ENCODE measurements at places on chromosomes 3 and 15.

- peak; percentile 72 for DNase-seq
Observed at GRCh38 chr15:70258369-70259027, 160.8 kb upstream of the TLE3 start.

DNA sequence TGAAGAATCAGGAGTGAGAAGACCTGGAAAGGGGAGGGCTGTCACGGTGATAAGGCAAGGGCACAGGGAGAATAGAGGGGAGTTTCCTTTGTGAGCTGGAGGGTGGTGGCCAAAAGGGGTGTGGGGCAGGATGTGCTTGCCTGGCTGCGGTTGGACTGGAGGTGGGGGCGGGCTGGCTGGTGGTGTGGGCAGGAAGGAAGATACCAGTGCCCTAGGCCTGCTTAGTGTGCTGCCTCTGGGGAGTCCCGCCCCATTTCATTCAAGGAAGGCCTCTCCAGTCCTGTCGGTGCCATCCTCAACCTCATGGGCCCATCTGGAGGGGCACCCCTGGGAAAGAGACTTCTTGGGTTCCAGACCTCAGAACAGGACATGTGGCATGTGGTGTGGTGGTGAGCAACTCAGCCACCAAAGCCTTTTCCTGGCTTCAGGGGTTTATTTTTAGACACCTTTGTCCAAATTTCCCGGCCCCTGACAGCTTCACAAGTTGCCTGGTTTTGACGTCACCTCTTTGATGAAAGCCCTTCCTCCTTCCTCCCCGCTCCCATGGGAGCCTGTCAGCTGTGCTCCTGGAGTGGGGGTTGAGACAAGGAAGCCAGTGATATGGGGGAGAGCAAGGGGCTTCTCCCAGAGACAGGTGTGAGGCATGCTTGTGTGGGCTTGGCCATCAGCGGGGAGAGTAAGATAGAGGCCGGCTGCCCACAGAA, 15.6 kb downstream of the TEX264 start:
- peak; percentile 60 for DNase-seq

GRCh38 chr3:193803288-193803687, 210.3 kb downstream of the OPA1 start:
- no peak for DNase-seq

- DNase-seq: no peak
Observed at GRCh38 chr3:105316331-105316730, 50.4 kb upstream of the ALCAM start.

- no peak for DNase-seq
Observed at GRCh38 chr3:89740080-89740880, 632.9 kb downstream of the EPHA3 start.

DNA sequence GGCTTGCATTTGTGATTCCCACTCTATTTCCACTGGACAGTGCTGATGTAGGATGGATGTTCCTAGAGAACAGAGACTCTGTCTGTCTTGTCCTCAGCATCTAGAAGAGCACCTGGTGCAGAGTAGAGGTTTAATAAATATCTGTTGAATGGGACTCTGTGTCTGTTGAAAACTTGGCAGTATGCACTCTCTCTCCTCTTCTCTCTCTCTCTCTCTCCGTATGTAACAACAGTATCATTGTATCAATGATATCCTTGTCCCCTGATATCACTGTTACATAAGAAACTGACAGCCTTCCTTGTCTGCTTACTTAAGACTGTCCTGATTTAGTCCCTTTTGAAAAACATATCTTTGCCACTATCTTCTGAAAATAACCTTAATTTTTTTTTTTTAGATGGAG, 24.3 kb upstream of the MGLL start:
- no peak for DNase-seq

- DNase-seq: no peak
Observed at GRCh38 chr3:187212705-187213104, 15.4 kb downstream of the RTP1 start.

- DNase-seq: no peak
Observed at GRCh38 chr15:56524915-56525314, 60.0 kb upstream of the MNS1 start.

GRCh38 chr3:161035711-161036110, 69.4 kb downstream of the B3GALNT1 start:
- DNase-seq: no peak

DNA sequence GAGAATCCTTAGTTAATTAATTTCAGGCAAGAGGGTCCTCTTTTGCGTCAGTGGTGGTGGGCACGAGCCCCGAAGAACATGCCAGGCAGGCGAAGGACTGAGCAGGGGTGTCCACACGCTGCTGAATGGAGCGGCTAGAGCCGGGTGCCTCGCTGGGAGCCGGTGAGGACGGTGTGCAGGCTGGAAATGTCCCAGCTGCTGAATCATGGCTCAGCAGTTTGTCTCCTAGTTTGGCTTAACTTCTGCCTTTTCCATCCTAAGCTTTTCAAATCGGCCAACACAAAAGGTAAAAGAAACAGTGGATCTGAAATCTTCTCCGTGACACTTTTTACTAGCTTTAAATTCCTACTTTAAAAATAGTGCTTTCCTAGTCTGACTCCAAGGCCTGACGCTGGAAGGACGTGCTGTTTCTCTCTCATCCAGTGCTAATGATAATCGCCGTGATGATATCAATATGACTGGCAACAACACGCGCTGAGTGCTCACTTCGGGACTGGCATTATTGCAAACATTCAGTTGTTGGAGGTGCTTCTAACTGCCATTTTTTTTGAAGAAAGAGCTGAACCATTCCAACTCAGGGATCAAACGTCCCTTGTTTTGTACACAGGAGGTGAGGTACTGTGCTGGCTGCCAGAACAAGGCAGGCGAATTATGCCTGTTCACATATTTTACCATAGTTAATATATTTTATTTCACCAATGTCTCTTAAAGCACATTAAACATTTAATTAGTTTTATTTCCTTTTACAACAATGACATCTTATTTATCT, 19.8 kb downstream of the PCSK6 start:
- DNase-seq: no peak

DNA sequence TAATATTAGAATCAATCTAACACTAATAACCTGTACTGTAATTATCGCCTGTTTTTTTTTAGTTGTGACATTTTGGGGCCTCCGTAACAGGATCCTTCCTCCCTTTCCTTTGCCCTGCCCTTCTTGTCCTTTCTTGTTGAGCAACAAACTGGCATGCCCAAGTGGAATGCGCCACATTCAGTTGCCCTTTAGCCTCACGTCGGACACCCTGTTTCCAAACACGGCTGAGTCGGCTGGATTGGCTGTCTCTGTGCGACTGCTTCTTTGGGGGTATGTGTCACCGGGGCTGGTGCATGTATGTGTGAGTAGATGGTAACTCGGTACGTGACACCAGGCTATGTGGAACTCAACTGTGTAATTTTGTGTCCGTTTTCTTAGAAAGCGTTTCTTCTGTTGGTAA, 24.1 kb downstream of the TRAK1 start:
- no peak for DNase-seq

DNA sequence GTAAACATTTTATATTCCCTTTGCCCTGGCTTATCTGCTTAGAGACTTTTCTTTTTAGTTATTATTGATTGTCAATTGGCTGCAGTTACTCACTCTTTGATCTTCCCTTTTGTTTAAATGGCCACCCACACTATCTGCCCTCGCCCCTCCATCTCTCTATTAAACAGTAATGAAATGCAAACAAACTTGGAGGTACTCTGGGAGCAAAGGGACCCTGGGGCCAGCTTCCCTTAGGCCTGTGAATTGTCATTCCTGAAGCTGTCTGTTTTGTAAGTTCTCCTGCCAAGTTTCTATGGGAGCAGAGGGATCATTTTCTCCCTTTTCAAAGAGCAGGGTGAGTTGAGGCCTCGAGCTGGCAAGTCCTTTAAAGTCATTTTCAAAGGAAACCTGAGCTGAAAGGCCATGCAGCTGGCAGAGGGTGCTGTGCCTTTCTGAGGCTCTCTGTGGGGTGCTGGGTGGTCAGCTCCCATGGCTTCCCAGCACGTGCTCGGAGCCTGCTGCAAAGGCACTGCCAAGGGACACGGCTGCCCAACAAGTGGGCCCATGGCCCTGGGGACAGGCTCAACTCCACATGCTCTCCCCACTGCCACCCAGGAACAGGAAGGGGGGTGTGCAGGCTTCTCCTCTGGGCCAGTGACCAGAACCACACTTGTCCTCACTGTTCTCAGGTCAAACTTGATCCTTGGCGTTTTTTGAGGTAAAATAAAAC, 17.4 kb upstream of the RTP2 start:
- no peak for DNase-seq

DNA sequence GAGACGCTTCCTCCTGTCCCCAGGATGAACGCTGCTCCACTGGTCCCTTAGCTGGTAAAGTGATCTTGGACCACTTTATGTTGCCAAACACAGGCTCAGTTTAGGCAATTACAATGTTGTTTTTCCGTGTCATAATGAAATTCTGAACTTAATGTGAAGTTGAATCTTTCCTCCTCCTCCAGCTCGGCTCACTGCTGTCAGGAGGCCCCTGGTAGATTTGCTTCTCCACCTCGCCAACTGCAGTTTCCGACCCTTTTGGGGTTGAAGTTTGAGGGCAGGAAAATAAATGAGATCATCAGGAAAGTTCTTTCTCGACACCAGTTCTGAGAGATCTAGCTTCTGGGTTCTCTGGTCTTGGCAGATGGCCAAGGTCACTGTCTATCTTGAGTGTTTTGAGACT, 27.8 kb downstream of the CFAP161 start:
- peak; percentile 9 for DNase-seq

GRCh38 chr3:190865419-190865818, 2.9 kb upstream of the GMNC start:
- no peak for DNase-seq

- no peak for DNase-seq
Observed at GRCh38 chr3:24272408-24272807, 222.2 kb downstream of the THRB start.

GRCh38 chr15:75235760-75236729, 22.1 kb upstream of the GOLGA6C start:
- DNase-seq: no peak

DNA sequence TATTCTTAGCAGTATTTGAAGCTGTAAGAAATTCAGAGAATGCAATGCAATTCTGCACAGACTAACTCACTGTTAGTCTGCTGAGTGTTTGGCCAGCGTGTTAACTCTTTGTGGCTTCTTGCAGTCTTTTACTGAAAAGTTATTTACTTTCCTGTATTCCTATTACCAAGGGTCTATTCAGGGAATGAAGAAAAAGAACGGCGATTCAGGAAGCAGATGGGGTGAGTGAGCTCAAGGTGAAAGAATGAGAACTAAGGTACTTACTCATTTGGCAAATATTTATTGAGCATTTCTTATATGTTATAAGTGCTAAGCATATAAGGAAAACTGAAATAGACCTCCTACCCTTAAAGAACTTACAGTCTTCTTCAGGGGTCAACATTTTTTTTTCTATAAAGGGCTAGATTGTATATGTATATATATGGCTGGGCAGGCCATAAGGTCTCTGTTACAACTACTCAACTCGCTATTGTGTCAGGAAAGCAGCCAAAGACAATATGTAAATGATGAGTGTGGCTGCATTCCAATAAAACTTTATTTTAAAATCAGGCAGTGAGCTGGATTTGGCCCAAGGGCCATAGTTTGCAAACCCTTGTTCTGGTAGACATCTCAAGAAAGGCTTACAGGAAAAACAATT, 271.9 kb upstream of the GADL1 start:
- DNase-seq: no peak

- DNase-seq: no peak
Observed at GRCh38 chr15:89976246-89976600, 24.9 kb upstream of the ZNF710 start.

GRCh38 chr3:188949996-188950395, 221.8 kb upstream of the TPRG1 start:
- no peak for DNase-seq

DNA sequence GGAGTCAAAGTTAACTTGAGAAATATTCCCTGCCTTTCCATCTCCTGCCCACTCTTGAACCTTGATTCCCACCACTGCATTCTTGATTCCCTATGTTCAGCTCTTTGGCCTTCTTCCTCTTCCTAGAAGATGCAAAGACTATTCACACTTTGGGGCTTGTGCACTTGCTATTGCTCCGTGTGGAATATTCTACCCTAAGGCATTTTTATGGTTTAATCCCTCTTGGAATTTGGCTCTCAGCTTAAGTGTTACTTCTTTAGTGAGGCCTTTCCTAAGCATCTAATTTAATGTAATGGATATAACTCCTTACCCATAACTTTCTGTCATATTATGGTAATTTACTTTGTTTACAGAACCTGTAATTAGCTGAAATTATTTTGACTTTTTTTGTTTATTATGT, 318.9 kb upstream of the COL8A1 start:
- no peak for DNase-seq

GRCh38 chr15:48331796-48332641, 790 bp downstream of the DUT start:
- DNase-seq: peak; percentile 72

DNA sequence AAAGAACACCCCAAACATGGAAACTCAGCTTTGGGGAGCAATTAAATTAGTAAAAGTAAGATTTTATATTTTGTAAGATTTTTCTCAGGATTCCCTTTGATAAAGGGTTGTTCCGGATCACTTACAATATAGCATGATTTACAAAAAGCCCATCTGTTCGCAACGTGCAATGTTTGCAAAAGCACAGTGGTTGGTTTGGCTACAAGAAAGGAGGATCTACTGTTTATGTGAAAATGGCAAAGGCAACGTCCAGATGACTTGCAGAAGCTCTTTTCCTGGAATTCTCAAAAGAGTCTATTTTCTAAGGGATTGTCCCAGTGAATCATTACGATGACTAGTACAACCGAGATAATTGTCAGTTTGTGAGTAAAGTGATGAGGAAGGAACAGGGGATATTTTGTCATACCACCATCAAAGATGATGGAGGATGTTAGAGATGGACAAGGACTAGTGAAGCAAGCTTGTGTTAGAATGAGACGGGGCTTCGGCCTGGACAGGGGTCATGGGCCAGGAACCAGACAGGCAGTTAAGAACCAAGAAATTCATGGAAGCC, 71.6 kb downstream of the CRYGS start:
- no peak for DNase-seq

GRCh38 chr15:25971053-25971452, 107.9 kb upstream of the ATP10A start:
- no peak for DNase-seq

- no peak for DNase-seq
Observed at GRCh38 chr3:157373783-157374182, 62.9 kb upstream of the PTX3 start.

DNA sequence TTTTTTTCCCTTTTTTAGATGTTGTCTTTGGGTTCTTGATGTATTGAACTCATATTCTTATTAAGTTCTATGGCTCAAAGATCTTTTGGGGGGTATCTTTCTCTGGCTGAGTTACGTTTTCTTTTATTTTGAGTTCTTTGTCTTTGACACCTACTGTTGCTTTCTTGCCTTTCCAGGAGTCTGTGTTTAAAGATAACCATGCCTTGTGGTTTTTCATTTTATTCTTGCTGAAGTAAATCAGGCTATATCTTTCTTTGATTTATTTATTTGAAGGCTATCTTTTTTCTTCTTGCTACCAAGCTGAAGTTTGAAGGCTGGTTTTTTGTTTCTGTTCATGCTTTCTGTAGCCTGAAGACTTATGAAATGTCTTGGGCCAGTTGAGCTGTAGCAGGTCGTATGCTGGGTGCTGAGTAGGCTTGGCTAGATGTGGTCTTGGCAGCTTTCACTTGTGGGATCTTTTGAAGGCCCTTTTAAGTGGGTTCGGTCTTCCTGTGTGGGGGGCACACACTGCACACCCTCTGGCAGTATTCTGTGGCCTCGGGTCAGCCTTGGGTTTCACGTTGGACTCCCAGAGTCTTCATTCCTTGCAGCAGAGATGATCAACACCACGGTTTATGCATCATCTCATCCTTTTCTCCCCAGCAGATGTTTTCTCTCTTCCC, 17.5 kb downstream of the SLCO3A1 start:
- DNase-seq: no peak

GRCh38 chr3:173747427-173747826, 349.9 kb downstream of the NLGN1 start:
- no peak for DNase-seq
